ENCODE measurements at places on chromosomes 7 and 10.
A peak's percentile ranks its signal among the peaks of the same experiment; 100 is the strongest.

DNA sequence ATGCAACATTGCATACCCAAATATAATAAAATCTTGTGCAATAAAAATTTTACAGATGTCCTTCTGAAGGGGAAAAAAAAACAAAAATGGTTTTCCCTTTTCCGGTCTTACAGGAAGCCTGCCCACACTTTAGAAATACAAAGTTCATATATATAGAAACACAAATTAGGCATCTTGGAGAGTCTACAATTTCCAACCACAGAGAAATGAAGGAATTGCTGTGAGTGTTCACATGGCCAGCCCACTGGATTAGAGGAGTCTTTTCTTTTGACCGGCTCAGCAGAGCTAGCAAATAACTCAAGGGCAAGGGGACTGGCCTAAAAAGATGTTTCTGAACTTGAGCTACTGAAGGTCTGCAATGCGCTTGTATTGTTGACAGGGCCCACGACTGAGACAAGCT lies 92.4 kb downstream of the GLI3 start:
- DNase-seq = peak; percentile 87

DNA sequence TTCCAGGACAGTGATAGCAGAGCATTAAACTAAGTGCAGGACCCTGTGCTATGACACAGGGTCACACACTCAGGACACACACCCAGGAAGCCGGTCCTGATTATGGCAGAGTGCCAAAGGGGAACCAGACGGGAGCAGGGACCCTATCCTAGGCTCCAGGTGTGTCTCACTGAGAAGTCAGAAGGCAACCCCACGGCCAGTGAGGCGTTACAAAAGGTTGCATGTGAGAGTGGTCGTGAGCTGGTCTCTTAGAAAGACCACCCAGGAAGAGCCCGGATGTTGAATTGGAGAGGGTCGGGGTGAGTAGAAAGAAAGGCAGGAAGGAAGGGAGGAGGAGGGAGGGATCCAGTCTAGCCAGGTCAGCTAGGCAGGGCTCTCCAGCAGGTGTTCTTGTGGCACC lies 31.0 kb downstream of the FRMPD2 start:
- no peak for DNase-seq

- DNase-seq = no peak
Measured at GRCh38 chr7:102319671-102320070, 33.0 kb downstream of the SH2B2 start.

DNA sequence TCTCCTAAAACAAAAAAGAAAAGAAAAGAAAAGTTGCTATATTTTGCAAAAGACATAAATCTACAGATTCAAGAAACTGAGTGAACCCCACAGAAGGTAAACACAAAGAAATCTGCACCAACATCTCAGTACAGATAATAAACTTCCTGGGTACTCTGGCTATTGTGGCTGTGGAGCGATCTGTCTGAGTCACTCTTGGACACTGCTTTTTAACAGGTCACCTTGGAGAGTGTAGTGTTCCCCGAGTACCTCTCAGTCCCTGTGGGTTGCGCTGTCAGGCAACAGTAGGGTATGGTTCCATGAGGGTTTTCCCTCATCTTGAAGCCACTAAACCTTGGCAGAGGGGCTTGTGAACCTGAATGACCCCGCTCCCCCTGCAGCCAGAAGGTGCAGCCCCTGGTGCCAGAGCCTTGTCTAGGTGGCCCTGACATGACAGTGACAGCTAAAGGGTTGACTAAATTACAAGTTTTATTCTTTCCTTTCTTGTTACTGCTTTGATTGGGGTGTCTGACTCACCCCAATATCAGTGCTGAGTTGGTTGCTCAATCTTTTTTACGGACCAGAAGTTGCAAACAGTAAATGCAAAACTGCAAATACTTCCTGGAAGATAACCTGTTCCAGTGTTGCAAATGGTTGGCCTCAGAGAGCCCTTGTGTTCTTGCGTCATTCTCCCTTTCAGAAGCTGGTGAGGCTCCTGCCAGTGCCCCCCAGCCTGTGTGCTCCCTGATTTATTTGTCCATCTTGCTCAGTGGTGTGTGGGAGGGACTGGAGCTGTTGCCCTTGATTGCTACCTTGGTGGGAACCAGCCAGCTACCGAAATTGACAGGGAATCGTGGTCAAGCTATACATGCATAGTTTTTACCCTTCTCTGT lies 30.6 kb downstream of the POR start:
- no peak for DNase-seq

DNA sequence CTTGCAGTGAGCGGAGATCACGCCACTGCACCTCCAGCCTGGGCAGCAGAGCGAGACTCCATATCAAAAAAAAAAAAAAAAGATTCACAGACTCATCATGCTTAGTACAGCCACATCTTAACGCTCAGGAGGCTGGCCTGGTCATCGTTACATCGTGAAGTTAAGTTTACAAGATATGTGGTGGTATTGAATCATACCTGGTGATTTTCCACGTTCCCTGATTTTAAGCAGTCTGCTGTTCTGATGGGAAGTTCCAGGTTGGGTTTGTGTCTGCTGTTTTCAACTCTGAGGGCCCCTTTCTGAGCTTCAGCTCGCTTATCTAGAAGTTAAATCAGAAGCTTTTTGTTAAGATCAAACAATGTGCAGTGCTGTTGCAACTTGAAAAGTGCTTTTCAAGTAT lies 6.9 kb downstream of the PPP2R2D start:
- DNase-seq = no peak

DNA sequence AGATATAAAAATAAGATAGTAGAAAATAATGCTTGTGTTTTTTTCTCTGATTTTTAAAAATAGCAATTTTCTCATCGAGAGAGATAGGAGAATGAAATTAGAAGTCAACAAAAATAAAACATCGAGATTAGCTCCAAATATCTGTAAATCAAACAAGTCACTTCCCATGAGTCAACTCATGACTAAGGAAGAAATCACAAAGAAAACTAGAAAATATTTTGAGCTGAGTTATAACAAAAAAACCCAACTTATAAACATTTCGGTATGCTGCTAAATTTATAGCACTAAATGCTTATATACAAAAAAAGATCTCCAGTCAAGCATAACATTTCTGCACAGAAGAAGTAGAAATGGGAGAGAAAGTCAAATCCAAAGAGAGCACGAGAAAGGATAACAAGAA lies 140.1 kb downstream of the ITGA8 start:
- DNase-seq = peak; percentile 52

Measured in fibroblast of skin of abdomen (primary cell).